ENCODE measurements at places on chromosomes 12 and 14. TPM values are rescaled to one million over a fixed set of nuclear protein-coding genes. Genes with fewer than 3 reads are reported as not detected.

Gene LPAR5
- total RNA-seq: 6.3 TPM

Gene TRIM9
- 30.8 TPM for total RNA-seq

Gene ZFYVE21
- 55.6 TPM for total RNA-seq

Gene SCN8A
- total RNA-seq: 6.0 TPM

Gene CDK4
- 62.1 TPM for total RNA-seq

Gene TAS2R9
- total RNA-seq: 1.7 TPM

Gene ERC1
- 124 TPM for total RNA-seq

Gene CCDC184
- total RNA-seq: 0.72 TPM

Gene DCN
- total RNA-seq: 3,642 TPM

Gene AMDHD1
- not detected for total RNA-seq

DNA sequence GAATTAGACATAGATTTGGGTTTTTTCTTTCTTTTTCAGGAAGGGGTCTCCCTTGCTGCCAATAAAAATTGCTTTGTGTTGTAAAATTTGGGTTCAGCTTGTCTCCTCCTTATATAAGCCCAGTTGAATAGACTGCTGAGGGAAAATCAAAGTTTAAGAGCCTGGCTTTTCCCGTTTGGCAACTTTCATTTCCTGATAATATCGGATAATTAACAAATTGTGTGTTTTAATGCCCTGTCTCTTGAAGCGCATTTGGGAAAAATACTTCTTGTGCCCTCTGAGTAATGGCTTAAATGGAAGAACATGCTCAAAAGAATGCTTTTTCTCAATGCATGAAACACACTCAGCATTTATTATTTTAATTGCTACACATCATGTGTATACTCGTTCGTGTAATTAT, 198.0 kb upstream of the DCN start:
- DNase-seq: no peak

- no peak for DNase-seq
Observed at GRCh38 chr12:11762723-11763326, 113.4 kb downstream of the ETV6 start.

- DNase-seq: no peak
Observed at GRCh38 chr14:96158735-96159134, 45.9 kb upstream of the BDKRB2 start.

DNA sequence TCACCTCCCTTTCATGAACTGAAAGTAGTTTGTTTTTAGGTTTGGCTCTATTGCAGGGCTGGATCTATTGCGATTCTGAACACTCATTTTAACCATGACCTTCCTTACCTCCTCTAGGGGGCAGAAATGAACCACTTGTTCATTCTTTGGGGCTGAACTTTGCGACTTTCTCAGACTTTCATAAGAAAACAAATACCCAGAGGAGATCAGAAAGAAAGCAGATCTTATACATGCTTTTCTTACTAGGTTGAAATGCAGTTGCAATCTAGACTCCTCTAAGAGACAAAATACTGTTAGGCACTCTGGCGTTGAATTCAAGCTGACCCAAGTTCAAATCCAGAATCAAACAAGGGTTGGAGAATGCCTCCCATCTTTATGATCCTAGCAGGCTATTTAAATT, 32.6 kb upstream of the PLEKHG3 start:
- DNase-seq: peak; percentile 91

DNA sequence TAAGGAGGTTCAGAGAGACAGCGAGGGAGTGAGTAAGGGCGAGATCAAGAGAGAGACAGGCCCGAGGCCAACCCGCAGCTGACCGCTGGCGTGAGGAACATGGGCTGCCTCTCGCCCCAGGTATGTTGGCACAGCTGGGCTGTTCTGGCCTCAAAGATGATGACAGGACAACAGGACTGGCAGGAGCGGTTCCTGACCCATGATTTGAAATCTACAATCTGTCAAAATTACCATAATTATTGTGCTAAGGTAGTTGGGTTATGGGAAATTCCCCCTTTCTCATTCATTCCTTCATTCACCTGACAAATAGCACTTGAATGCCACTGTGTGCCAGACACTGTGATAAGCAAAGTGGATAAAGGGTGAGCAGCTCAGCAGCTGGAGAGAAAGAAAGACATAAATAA, 5.1 kb upstream of the ENDOU start:
- DNase-seq: no peak

DNA sequence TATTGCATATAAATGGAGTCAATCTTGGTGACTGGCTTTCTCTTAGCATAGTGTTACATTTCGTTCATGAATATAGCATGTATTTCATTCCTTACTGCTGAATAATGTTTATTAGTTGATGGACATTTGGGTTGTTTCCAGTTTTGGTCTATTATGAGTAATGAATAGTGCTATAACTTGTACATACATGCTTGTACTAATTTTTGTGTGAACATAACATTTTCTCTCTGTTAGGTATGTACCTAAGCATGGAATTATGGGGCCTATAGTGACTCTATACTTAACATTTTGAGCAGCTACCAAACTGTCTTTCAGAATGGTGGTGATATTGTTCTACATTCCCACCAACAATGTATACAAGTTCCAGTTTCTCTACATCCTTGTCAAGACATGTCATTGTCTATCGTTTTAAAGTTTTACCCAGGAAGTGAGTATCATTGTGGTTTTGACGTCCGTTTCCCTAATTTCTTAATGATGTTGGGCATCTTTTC, 23.1 kb downstream of the ATP2A2 start:
- peak; percentile 19 for DNase-seq

- no peak for DNase-seq
Observed at GRCh38 chr12:93862424-93862823, 185.2 kb downstream of the CRADD start.

DNA sequence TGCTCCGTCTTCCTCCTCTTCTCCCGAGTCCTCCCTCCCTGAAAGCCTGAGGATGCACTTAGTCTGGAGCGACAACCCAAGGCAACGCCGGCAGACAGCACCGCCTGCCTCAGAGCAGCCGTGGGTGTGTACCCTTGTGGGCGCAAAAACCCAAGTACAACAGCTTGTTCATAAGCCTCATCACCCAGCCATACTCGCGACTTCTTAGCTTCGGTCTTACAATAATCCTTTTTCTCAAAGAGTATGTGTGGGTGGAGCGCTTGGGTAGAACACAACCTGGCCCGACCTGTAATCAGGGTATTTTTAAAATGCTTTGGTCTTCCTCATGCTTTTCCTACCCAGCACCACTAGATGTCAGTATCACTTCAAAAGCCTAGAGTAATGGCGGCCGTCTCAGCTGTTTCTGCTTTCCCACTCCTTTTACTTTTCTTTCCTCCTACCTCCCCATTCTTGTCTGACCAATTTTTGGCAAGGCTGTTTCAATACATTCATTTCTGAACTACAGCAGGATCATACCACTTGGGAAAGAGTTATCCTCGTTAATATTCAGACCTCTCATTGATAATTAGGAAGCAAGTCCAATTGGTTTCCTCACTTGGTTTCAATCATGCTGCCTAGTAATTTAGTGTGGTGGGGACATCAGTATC, 198.9 kb downstream of the EPS8 start:
- DNase-seq: peak; percentile 79

GRCh38 chr14:74630881-74631690, 19.0 kb upstream of the LTBP2 start:
- no peak for DNase-seq

DNA sequence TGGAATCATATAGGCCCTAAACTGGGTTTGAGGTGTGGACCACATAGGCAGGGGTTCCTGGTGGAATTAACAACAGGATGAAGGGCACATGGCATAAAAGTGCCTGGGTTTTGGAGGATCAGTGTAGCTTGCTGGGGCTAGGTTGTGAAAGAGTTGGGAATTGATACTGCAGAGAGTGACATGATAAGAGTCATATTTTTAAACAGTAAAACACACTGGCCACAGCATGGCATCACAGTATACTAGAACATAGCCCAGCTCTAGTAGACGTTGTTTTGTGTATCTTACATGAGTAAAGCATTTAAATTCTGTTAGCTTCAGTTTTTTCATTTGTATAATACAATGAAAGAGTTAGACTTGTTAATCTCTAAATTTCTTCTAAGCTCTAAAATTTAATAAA, 102.0 kb downstream of the POLR3B start:
- no peak for DNase-seq

DNA sequence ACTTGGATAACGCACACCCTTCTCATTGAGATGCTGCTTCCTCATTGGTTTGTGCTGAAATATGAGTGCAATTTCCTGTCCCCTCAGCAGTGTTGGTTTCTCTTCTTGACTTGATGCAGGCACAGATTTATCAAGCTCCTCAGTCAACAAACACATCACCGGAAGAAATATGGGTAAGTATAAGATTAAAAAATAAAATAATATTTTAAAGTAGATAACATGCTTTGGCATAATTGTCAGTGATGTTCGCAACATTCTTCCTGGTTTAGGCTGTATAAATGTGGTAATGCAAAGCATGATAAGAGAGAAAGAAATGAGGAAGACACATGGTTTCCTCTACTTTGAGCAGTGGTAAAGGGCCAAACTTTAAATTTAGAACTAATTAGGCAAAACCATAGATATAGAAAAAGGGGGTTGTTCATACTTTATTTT, at the start of gene GPR65:
Gene GPR65 (plus strand): TSS at position 86 of the 432 bp plus-strand sequence. CDS start 5,713 bp downstream, outside the sequence.
- DNase-seq: no peak

GRCh38 chr14:79134361-79134760, 964.2 kb downstream of the NRXN3 start:
- no peak for DNase-seq

GRCh38 chr14:74267588-74267987, 28.3 kb downstream of the VSX2 start:
- DNase-seq: no peak

DNA sequence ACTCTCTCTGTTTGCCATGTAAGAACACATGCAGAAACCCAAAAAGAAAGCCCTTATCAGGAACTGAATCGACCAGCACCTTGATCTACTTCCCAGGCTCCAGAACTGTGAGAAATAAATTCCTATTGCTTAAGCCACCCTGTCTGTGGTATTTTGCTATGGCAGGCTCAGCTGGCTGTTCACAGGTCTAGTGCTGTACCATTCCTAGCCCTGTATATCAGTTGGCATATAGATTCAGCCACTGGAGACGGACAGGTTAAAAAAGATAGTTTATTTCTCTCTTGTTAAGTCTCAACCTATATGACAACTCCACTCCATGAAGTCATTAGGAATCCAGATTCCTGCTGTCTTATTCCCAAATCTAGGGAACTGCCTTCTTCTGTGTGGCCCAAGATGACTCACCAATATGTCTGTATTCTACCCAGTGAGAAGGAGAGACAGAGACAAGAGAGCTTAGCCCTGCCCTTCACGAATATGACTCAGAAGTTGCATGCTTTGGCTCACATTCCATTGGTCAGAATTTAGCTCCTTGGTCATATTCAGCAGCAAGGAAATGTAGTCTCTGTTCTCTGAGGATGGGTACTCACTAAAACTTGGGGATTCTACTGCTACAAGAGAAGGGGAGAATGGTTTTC, 57.0 kb downstream of the PLEKHG7 start:
- DNase-seq: peak; percentile 28

GRCh38 chr12:42828836-42829235, 239.3 kb upstream of the PRICKLE1 start:
- DNase-seq: no peak

DNA sequence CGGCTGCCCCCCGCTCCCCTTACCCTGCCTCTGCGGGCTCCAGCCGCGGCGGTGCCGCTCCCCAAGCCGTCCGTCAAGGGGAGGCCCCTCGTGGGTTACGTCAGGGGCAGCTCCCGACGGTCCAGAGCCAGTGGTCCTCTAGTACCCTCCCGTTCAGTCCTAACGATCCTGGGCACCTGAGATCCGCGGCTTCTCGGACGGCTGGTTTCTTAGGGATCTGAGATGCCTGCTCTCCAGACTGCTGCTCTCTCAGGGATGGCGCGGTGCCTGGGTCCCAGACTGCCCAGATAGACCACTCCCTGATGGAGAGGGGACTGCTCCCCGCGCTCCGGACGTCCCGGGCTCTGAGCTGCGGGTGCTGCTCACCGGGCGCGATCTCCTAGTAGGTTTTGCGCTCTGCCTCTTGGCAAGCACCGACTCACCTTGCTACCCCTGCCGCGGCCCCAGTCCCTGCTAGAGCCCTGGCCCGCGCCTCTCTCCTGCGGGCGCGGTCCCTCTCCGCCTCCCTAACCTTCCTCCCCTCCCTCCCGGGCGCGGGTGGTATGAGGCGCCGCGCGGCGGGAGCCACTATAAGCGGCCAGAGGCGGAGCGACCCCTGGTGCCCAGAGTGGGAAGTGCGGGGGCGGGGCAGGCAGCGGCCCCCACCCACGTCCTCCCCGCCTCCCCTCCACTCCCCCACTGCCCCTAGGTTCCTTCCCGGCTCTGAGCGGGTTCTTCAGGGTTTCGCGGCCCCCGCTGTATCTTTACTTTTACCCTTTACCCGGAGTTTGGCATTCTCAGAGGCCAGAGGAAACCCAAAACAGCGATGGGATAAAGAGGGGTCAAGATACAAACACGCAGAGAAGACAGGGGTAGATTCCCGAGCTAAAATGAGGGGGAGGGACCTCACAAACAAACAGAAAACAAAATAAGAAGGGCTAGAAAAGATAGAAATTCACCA, at the start of gene C1QL4:
Gene C1QL4 (minus strand): TSS at position 544 of the 940 bp plus-strand sequence. CDS start 711 bp downstream, outside the sequence.
- DNase-seq: peak; percentile 76

- no peak for DNase-seq
Observed at GRCh38 chr14:64779472-64779871, 75.2 kb downstream of the PLEKHG3 start.

GRCh38 chr14:106185837-106186233, 659.5 kb downstream of the TMEM121 start:
- no peak for DNase-seq

DNA sequence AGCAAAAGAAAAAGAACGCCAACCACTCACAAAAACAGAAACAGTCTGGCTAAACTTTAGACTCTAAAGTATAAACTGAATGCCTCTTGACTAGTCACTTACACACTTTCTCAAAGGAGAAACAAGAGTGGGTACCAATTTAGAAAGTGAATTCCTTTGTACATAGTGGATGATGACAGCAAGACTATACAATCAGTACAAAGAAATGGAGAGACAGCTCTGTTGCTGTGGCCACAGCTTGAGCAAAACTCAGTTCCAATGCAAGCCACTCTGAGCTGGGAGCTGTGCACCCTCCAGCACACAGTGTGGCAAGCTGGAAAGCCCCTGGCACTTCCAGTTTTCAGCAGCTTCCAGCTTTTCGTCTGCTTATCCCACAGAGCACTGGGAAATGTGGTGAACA, 21.7 kb downstream of the NT5DC3 start:
- DNase-seq: no peak

- peak; percentile 69 for DNase-seq
Observed at GRCh38 chr14:32593290-32593942, 264.3 kb downstream of the AKAP6 start.

DNA sequence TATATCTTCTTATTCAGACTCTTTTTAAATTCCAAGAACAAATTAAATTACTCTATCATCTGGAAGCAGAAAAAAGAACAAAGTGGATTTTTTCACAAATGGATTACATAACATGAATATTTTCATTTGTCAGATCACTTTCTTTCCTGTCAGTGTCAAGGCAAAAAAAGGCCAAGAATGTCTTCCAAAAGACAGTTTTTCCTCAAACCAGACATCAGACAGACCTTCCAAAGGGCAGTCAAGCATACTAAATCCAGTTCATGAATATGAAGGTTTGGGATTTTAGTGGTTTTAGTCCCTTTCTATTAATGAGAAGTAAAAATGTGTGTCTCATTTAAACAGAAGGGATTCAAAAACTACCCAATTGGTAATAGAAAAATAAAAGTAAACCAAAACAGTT, 336.0 kb downstream of the CEP128 start:
- DNase-seq: peak; percentile 1
